ENCODE measurements at places on chromosomes 2 and 18.

- no peak for DNase-seq
These were observed 120.0 kb upstream of the RBMS1 start for GRCh38 chr2:160613466-160614153.

DNA sequence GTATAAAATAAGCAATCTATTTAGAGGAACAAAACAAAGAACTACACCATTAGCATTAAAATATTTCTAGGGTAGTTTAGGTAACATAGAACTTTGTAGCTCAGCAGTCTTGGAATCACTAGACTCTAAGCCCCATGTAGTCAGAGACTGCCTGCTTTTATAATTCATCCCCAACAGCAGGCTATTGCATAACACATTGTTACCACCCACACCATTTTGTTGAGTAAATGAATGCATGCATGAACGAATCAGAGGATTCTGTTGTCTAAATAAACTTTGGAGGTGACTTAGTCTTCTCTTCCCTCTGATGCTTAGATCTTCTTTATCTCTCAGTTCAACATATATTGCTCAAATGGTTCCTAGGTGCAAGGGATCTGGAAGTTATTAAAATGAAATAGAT is 167.6 kb upstream of the TNP1 start:
- DNase-seq = no peak

DNA sequence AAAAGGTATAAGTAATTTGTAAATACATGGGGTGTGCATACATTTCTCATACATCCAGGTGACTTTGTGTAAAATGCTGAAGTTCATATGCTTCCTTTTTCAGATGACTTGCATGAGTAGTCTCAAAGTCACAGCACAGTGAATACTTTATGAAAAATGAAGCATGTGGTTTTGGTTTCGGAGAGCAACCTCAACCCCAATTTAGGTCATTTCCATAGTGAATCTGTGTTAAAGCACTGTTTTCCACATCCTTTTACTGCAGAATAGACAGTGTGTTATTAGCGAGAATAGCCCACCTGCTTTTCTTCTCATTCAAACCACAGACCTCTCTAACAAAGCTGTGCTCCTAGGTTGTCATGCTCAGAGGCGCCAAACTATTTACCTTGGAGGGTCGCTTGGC is 204.4 kb upstream of the RASGRP3 start:
- no peak for DNase-seq

DNA sequence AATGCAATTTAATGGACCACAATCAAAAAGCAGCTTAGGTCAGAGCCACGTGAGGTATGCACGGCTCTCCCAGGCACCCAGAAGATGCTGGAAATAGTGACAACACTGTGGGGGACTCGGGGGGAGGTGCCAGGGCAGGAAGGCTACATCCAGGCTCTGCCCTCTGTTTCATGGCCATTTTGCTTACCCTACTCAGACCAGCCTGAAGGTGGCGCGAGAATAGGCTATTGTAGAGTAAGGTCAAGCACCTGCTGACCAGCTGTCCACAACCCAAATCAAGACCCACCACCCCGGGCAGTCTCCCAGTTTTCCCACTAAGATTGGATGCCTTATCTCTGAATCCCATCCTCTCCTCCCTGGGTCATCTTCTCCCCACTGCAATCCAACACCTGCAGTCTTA is 115.7 kb downstream of the VIT start:
- DNase-seq = no peak

- DNase-seq = no peak
These were observed at the start of gene STEAP3 for GRCh38 chr2:119223521-119224390. Gene STEAP3 (plus strand): TSS chr2:119223834. CDS start chr2:119231013, 7,179 bp downstream.

DNA sequence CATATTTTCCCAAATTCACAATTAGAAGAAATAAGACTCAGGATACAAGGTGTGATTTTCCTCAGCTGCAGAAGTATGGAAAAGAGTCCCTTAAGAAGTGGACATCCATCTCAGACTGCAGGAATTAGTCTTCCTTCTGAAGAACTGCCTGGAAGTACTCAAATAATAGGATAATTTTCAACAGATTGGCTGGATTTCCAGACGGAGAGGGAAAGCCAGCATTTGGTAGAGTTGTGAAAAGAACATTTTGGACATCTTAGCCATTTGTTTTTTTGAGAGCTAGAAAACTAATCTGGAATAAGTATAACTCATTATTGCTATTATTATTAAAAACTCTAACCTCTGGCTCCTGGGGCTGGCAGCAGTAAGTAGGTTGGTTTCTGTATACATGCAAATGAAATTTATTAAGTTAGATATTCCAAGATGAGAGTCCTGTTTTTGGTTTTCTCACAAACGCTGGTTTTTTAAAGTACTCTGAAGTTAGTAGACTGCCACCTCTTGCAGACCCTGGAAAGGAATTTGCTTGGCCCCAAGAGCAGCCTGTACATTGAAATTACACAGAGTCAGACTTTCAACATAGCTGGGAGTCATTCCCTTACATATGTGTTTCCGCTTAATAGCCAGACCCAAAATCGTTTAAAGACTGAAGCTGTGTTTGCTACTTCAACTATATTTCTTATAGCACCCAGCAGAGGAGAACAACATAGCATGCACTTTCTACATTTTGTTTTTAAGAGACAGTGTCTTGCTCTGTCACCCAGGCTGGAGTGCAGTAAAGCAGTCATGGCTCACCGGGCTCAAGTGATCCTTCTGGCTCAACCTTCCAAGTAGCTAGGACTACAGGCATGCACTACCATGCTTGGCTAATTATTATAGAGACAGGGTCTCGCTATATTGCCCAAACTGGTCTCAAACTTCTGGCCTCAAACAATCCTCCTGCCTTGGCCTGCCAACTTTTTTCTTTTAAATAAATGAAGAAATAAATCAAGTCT is 142.4 kb downstream of the THADA start:
- DNase-seq = no peak

All from activated CD4-positive, alpha-beta T cell treated with anti-CD3 and anti-CD28 coated beads for 24 hours (primary cell).